ENCODE measurements at places on chromosomes 2 and 18.

DNA sequence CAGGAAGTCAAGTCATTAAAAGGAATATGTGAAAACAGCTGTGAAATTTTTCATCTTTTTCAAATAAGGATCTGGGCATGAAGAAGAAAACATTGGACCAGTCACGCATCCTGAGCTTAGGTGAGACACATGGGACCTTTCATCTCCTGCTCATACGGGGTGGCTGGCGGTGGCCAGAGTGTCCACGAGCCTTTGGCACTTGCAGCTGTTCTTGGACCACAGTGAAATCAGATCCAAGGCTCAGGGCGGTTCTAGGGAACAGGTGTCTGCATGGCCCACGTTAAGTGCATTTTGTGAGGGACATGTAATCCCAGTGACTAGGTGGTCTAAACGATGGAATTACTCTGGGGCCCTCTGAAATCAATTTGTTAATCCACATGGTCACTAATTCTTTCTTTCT lies 212.7 kb upstream of the COPS8 start:
- DNase-seq = no peak

- no peak for DNase-seq
Measured at GRCh38 chr2:237235383-237236095, 149.8 kb downstream of the COPS8 start.

GRCh38 chr2:12177455-12178288 lies 431.2 kb downstream of the LPIN1 start:
- DNase-seq = no peak

DNA sequence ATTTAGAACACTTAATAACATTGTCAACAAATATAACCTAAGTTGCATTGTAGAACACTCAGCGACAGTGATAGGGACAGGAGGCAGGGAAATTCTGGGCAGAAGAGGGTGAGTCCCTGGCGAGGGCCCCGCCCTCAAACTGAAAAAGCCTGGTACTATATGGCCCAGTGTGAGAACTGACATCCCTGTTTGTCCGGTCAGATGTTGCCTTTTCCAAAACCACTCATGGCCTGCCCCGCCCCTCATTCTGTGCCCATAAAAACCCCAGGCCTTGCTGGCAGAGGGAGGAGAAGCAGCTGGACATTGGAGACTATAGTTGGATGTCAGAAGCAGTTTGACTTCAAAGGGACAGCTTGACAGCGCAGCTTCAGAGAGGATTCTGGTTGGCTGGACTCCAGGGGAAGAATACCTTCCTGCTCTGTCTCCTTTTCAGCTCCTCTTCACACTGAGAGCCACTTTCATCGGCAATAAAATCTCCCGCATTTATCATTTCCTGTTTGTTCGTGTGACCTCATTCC lies 47.0 kb downstream of the FAM117B start:
- no peak for DNase-seq

GRCh38 chr2:118269408-118270051 lies 181.3 kb downstream of the INSIG2 start:
- no peak for DNase-seq

- DNase-seq = no peak
Measured at GRCh38 chr2:37523814-37524362, 147.6 kb downstream of the CDC42EP3 start.

DNA sequence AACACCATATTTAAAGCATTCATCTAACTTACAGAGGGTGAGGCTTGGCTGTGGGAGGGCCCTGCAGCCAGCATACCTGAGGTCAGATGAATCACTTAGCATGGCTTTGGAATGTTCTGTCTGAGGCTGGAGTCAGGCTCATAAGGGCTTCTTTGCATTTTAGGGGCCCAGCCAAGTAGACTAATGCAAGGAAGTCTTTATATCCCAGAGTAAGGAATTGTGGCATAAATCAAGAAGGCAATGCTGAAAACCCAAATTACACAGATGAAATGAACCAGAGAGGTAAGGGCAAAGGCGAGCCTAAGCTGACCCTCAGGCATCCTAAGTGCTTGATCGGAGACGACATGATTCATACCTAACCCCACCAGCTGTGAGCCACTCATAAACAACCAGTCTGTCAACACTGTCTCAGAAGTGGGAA lies 383.6 kb downstream of the DCC start:
- no peak for DNase-seq

- no peak for DNase-seq
Measured at GRCh38 chr2:188984680-188985079, 10.5 kb downstream of the COL3A1 start.

- no peak for DNase-seq
Measured at GRCh38 chr2:169528271-169528701, 18.8 kb downstream of the KLHL41 start.

DNA sequence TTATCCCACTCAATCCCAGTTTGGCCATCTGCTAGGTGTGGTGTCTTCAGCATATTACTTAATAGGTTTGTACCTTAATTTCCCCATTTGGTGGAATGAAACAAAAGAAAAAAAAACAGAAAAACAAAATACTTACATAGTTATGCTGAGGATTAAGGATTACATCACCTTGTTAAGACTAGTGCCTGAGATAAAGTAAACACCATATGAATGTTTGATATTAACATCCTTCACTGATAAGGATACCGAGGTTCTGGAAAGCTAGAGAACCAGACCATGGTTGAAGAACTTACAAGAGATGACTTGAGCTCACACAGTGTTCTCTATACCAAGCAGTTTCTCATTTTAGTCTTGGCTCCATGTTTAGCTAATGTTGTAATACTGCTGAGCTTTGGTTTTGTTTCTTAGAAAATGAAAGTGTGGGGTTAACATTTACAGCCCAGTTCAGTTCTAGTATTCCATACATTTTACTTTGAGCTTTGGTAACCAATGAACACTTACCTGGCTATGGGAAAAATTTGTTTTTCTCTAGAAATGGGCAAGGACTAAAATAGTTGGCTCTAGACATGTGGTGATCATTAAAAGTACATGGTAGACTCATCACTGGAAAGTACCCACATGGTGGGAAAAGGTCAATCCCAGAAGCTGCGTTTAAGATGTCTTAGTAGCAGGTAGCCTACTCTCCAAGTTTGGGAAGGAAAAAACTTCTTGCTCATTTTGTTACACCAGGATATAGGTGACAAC lies 5.8 kb upstream of the GPD2 start:
- DNase-seq = no peak

GRCh38 chr18:7815787-7816186 lies 248.7 kb downstream of the PTPRM start:
- DNase-seq = no peak

DNA sequence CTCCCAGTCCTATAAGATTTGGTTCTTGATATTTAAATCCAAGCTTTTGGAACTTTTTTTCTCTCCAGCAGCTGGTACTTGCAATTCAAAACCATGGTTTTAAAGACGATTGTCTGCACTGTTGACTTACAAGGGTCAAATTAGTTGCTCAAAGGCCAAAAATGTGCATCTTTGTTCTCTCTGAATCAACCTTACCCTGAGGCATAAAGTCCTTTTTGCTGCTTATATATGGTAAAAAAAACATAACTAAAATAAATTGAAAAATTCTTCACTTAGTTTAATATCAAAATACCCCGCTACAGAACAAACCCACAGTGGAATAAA lies 592.7 kb downstream of the XIRP2 start:
- no peak for DNase-seq
